ENCODE measurements at places on chromosomes 7 and 10.

GRCh38 chr10:27550823-27551222 is 46.7 kb downstream of the RAB18 start:
- DNase-seq = no peak

DNA sequence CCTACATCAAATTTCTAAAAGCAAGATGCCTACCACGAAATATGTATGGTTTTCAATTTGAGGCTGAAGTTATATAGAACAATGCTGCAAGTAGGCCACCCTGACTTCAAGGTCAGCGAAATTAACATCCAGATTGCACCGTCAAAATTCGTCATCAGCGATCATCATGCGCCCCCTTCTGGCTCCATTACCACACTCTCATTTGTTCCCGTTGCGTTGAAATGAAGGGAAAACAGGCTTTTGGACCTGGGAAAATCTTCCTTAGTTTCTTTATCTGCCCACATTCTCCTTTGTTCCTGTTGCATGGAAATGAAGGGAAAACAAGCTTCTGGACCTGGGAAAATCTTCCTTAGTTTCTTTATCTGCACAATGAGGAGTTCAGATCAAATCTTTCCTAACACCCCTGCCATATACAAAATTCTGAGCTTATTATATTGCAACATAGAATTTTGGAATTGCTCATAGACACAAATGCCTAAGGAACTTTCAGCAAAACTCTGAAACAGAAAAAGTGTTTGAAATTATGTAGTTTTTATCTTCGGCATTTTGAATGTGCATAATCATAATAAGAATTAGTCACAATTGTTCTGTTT is 98.2 kb upstream of the PRKCQ start:
- no peak for DNase-seq

DNA sequence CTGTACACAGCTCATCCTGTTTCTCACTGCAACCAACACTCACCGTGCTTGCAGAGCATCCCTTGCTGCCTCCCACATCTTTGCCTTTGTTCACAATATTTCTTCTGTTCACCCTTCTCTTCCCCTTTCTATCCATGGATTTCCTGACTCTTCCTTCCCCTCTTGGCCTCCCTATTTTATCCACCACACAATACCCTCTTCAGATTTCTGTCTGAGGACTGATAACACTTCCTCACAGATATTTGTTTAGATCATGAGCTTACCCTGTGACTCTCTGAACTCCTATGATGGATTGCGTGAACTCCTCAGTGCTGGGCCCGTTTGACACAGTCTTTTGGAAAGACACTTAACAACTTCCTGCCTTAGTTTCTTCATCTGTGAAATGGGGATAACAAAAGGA is 62.8 kb upstream of the GPR158 start:
- DNase-seq = no peak

GRCh38 chr7:88121335-88121734 is 98.5 kb downstream of the SRI start:
- no peak for DNase-seq

DNA sequence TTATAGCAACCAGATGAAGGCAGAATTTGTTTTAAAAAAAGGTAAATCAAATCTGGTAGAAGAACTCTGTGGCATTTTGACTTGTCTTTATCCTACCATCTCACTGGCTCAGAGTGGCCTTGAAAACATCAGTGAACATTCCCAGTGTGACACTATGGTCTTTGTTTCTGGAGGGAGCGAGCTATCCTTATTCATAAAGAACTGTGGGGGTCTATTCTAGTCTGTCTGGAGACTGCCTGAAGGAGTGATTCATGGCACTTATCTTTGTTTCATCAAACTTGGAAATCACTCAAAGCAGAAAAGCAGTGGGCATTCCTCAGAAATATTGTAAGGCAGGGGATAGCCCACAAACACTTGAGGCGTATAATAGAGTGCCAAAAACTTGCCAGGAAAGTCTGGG is 719.1 kb downstream of the PCDH15 start:
- no peak for DNase-seq

DNA sequence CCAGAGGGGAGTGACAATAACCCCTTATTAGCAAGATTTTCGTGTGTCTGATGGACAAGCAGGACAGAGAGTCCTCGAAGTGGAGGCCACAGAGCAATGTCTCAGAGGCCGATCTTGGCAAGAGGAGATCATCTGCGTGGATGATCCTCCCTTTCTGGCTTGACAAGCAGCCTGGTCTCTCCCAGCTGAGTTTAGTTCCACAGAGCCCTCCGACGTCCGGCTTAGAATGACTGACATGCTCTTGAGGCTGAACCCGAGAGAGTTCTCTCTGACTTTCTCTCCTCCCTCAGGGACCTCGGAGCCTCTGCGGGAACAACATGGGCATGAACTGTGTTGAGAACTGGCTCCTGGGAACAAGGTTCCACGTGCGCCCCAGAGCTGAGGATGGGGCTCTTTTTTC is 180.7 kb upstream of the PFKP start:
- DNase-seq = no peak

DNA sequence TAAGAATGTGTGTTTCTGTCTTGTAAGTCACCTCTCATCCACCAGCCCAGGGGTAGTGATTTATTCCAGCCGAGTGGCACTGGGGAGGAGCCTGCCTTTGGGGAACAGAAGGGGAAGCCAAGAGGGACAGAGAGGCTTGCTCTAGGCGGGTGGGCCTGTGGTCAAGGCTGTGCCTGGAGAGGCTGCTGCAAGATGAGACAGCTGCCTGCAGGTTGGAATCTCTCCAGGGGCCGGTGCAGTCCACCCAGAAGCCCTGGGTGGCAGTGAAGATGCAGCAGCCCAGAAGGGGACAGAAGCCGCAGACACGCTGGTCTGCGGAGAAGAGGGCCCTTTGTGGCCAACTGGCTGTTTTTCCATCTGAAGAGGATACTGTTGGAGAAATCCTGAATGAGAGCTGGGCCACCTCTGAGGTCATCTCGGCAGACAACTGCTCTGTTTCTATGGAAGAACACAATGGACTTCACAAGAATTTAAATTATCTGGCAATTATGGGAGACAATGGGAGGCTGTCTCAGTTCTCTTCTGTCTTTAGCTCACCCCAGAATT is 175.7 kb downstream of the GFRA1 start:
- DNase-seq = no peak

DNA sequence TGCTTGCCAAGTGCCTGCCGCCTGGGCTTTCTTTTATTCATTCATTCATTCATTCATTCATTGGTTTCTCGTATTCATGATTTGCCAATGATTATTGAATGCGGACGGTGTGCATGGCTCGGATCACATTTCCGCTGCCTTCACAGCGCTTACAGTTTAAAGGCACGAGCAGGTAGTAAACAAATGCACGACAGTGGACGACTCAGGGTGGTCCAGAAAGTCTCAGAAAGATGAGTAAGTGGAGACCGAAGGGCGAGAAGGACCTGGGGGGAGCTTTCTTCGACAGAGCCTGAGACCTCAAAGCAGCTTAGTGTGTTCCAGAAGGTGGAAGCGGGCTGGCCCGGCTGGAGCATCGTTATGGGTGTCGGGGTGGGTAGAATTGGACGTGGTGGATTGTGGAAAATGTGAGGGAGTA is 506 bp downstream of the MCM10 start:
- no peak for DNase-seq

DNA sequence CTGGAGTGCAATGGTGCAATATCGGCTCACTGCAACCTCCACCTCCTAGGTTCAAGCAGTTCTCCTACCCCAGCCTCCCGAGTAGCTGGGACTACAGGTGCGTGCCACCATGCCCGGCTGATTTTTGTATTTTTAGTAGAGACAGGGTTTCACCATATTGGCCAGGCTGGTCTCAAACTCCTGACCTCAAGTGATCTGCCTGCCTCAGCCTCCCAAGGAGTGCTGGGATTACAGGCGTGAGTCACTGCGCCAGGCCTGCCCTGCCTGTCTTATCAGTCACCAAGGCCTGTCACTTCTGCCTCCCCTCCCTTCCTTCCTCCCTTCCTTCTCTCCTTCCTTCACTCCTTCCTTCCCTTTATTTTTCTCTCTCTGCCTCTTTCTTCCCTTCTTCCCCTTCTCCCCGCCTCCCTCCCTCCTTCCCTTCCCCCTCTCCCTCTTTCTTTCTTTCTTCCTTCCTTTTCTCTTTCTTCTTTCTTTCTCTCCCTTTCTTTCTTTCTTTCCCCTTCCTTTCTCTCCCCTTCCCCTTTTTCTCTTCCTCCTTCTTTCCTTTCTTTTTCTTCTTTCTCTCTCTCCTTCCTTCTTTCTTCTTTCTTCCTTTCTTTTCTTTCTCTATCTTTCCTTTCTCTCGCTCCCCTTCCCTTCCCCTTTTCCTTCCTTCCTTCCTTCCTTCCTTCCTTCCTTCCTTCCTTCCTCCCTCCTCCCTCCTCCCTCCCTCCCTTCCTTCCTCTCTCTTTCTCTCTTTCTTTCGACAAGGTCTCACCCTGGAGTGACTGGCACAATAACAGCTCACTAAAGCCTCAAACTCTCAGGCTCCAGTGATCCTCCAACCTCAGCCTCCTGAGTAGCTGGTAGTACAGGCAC is 3.1 kb upstream of the ST7 start:
- DNase-seq = no peak

GRCh38 chr7:157506268-157506667 is 169.5 kb downstream of the DNAJB6 start:
- DNase-seq = no peak

DNA sequence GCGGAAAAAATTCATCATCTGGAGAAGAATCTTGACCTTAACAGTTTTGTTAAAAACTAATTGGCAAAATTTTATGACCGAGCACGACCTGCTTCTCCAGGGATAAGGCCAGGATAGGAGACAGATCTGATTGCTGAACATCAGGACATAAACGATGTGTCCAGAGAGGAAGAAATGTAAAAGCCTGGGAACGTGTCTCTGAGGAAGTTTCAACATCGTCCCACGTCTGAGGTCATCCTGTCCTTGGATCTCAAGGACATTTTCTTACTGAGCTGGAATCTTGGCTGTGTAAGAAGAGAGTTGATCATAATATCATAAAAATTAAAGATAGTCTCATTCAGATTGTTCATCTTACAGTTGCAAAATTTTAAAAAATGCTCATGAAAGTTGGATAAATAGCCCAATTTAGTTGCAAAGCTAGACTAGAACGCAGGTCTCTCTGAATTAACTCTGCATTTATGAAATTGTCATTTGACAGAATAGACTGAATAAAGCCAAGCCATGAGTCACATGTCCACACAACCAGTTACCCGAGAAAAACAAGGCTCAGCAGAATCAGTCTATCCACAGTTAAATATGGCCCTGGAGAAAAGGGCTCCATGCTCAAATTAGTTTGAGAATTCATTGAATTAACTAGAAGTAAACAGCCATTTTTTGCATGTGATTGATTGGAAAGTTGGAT is 120.0 kb upstream of the EGFR start:
- no peak for DNase-seq

- no peak for DNase-seq
These were observed 36.7 kb downstream of the TMEM248 start for GRCh38 chr7:66957595-66958290.

DNA sequence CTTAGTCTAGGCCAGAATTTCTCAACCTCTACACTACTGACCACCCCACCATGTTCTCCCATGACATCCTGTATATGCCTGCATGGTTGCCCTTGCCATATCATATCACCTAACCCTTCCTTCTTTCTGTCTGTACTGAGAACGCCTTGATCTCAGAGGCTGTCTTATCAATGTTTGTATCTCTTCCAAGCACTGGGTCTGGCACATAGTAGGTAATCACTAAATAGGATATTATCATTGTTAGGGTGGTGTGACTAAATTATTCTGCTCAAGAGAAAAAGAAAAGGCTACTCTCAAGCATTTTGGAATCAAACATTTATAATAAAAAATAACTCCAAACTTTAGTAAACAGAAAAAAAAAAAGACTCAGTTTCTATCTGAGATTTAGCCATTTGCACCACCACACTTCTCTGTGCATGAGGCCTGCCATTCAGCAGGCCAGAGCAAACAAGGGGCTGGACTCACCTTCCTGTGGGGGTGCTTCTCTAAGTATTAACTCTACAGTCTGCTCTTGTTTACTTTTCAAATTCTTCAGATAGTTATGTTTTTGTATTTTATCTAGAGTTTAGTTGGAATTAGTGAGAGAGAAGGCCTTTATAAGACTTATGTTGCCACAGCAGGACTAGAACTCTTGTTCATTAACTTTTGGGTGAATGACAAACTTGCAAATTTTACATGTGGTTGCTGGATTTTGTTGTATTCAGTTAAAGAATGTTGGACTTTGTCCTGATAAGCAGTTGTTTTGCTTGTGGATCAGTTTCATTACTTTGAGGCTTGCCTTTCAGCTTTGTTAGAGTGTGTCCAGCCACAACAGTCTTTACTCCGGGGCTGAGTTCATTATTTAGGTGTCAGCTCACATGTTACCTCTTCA is 5.4 kb downstream of the AGBL3 start:
- DNase-seq = no peak

GRCh38 chr10:48505394-48506112 is 99.3 kb downstream of the ARHGAP22 start:
- DNase-seq = no peak

GRCh38 chr7:50981743-50982142 is 199.0 kb upstream of the GRB10 start:
- no peak for DNase-seq

GRCh38 chr7:131781-132482 is 60.4 kb upstream of the FAM20C start:
- no peak for DNase-seq

Data from NCI-H187 (cell line).